ENCODE measurements at places on chromosomes 11 and 22.
A peak's percentile ranks its signal among the peaks of the same experiment; 100 is the strongest.

DNA sequence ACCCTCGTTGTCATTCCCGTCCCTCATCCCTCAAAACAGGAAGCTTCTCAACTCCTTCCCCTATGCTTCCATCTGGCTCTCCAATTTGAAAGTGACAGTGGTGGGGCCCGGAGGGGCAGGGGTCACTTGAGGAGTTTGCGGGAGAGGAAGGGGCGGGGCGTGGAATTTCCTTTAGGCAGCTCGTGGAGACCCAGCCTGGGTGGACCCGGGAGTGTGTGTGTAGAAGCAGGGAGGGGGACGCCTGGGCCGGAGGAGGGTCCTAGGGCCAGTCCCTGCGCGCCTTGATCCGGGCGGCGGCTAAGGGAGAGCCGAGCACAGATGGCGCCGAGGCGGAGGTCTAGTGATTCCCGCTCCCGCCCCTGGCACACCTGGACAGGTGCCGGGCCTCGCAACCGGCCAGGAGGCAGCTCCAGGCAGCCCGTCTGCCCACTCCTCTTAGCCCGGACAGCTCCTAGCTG, 7.8 kb upstream of the PAX6 start:
- no peak for DNase-seq

DNA sequence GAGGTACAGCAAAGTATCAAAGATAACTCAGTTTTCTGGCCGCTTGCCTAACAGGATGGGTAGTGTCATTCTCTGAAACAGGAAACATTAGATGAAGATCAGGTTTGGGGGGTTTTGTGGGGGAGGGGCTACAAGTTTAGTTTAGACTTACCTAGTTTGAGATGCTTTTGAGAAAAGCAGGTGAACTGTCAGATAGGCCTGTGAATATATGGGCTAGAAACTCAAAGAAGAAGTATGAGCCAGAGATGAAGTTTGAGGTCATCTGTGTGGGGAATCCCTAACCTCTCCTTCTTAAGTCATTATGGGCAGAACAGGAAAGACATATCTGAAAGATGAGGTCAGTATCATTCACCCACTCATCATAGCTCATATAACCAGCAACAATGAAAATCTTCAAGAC, 11.9 kb downstream of the HOATZ start:
- no peak for DNase-seq

DNA sequence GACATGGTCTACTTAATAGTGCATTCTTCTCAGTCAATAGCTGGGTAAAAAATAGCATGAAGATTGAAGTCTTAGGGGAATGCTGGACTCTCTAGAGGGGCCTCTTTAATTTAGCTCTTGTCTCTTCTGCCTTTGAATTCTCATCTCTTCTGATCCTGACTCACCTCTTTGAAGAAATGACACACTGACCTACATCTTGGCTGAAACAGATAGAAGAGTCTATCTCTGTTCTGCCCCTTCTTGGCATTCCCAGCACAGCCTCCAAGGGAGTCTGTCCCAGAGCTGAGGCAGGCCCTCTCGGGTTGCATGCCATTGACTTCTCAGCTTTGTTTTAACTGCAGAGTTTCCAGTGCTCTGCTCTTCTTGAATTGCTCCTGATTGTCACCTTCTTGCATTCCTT, 55.7 kb downstream of the PTPRJ start:
- DNase-seq: no peak

DNA sequence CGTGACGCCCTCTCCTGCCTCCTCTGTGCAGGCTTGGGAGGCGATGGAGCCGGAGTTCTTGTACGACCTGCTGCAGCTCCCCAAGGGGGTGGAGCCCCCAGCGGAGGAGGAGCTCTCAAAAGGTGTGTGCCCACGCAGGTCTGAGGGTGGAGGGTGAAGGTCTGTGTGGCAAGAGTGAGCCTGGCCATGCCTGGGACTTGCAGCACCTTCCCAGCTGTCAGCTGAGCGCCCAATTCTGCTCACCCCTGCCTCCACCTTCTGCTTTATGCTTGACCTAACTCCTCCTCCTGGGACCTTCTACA, 2.5 kb downstream of the PARVG start:
- DNase-seq: no peak

- no peak for DNase-seq
Observed at GRCh38 chr11:67288198-67288451, 978 bp upstream of the ANKRD13D start.

- DNase-seq: peak; percentile 82
Observed at GRCh38 chr22:24827296-24827695, 21.3 kb downstream of the SGSM1 start.

- DNase-seq: no peak
Observed at GRCh38 chr11:86591631-86592030, 80.8 kb downstream of the ME3 start.

DNA sequence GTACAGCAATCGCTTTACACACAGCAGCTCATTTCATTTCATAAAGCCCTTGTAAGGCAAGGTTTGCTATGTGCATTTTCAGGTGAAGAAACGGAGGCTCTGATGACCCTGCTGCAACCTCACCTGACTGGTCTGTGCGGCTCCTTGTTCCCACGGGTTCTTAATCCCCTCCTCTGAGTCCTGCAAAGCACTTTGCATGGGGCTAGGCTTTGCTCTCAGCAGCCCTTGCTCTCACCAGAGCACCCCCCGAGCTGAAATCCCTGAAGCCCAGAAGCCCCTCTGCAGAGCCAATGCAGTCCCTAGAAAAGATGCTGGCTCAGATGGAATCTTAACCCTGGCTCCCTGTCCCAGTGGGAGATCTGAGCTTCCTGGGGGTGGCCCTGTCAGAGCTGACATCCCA, 11.0 kb upstream of the APOL6 start:
- no peak for DNase-seq

- DNase-seq: no peak
Observed at GRCh38 chr11:108752297-108752751, 87.5 kb downstream of the DDX10 start.

- DNase-seq: no peak
Observed at GRCh38 chr11:111762981-111763643, 3.1 kb downstream of the PPP2R1B start.

- peak; percentile 12 for DNase-seq
Observed at GRCh38 chr11:134261626-134262488, 8.5 kb downstream of the ACAD8 start.

- DNase-seq: no peak
Observed at GRCh38 chr11:47186700-47187695, 764 bp upstream of the PACSIN3 start.

DNA sequence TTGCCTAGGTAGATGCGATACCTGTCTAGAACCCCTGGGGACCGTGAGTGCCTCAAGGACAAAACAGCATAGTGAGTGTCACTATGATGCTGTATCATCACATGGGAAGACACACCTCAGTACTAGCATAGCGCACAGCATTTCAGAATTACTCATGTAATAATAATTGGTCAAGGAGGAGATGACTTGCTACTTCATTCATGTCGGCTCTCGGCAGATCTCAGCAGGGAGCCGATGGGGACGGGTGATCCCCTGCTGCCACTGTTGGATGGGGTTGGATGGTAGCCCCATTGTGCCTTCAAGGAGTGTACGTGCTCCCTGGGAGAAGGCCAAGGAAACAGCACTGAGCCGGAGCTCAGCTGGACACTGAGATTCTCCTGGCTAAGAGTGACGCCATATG, 186.9 kb downstream of the EFCAB6 start:
- DNase-seq: no peak
